ENCODE measurements at places on chromosomes 2 and 18. TPM values are rescaled to one million over a fixed set of nuclear protein-coding genes. Genes with fewer than 3 reads are reported as not detected.

Gene GRHL1
- 8.2 TPM for total RNA-seq

Gene OSGEPL1
- total RNA-seq, result 5.5 TPM

Gene CEBPZ
- 28.4 TPM for total RNA-seq

Gene PTPN2
- 24.7 TPM for total RNA-seq

Gene SNTG2
- not detected for total RNA-seq

Gene LRRTM4
- total RNA-seq, result not detected

Gene SPIRE1
- total RNA-seq, result 19.2 TPM

Gene IHH
- not detected for total RNA-seq

Gene LBX2
- 1.8 TPM for total RNA-seq

Gene PLCD4
- total RNA-seq, result not detected

Gene C2orf72
- total RNA-seq, result under 0.01 TPM

Gene C2orf81
- 3.1 TPM for total RNA-seq

Gene SERPINB3
- total RNA-seq, result not detected

Gene LAMA1
- total RNA-seq, result 2.0 TPM

Gene RSAD2
- not detected for total RNA-seq

Gene MROH2A
- not detected for total RNA-seq

Gene EPB41L3
- 89.9 TPM for total RNA-seq

Gene MAB21L4
- total RNA-seq, result not detected

Gene SCG2
- 0.33 TPM for total RNA-seq

Gene RAD51AP2
- not detected for total RNA-seq

Gene GRB14
- total RNA-seq, result 2.8 TPM

Gene CHRND
- total RNA-seq, result not detected

Gene DOK6
- total RNA-seq, result not detected

Gene SERPINB13
- not detected for total RNA-seq

Gene DUSP2
- 1.6 TPM for total RNA-seq

Gene ASTL
- total RNA-seq, result not detected

Gene CNTNAP5
- not detected for total RNA-seq

Gene FER1L5
- 0.11 TPM for total RNA-seq

Gene PDIA6
- total RNA-seq, result 331 TPM

Measured in placental epithelial cell (primary cell).